ENCODE measurements at places on chromosomes 3 and 15.

DNA sequence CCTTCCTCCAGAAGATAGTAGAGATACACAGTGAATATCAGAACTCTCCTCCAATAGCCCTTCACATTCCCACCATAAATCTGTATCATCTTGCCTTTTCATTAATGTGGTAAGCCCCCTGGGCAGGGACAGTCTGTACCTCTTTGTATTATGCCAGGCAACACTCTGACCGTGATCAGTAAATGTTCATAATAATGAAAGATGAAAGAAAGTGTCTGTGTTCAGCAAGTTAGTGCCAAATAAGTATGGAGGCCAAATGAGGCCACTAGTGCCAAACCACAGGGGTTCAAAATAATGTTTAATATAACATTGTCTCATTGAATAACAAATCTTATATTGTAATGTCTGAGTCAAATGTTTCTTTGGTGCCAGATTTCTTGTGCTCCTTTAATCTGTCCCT is 104.3 kb downstream of the CMSS1 start:
- no peak for DNase-seq

GRCh38 chr3:71565316-71565715 is 18.2 kb downstream of the FOXP1 start:
- DNase-seq: no peak

- no peak for DNase-seq
Measured at GRCh38 chr3:190696777-190697501, 165.6 kb downstream of the GMNC start.

- DNase-seq: no peak
Measured at GRCh38 chr3:88031642-88032077, 27.1 kb downstream of the CGGBP1 start.

- DNase-seq: no peak
Measured at GRCh38 chr3:82461049-82461889, 699.8 kb upstream of the GBE1 start.

All from T-helper 9 cell (primary cell).